CD8-positive, alpha-beta memory T cell (primary cell): ENCODE measurements at places on chromosomes 6 and 20.
A peak's percentile ranks its signal among the peaks of the same experiment; 100 is the strongest.

DNA sequence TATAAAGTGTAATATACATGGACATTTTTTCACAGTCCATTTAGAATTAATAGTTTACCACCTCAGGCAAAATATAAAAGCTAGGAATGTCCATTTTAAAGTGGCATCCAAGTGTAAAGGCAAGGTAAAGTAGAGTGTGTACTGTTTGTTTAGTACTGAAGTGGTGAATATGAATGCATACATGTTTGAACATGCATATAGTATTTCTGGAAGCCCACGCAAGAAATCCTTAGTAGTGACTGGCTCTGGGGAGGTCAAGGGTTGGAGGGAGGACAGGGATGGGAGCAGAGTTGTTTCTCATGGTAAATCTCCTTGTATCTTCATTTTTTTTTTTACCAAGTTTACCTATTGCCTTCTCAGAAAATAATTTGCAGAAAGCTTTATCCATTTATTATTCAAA, 129.2 kb downstream of the UNC5CL start:
- no peak for DNase-seq

- DNase-seq, result no peak
These were observed 69.3 kb upstream of the EYS start for GRCh38 chr6:65776332-65776731.

- no peak for DNase-seq
These were observed 5.3 kb downstream of the HLA-B start for GRCh38 chr6:31351401-31352309.

DNA sequence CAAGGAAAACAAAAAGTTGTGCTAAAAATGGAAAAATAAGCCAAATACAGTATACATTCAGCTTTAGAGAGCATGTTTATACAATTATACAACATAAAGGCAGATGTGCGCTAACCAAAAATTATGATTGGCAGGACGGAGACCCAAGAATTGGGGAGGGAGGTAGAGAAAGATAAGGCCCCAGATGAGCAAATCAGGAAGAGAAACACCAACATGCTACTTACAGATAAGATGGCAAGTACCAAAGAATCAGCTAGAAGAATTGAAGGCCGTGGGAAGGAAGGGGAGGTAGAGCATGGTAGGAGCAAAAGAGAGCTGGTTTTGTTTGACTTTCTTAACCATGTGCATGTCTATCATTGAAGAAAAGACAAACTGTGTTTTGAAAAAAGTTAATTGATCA, 45.4 kb downstream of the PRND start:
- no peak for DNase-seq

GRCh38 chr20:37205794-37206193, 26.4 kb upstream of the MROH8 start:
- no peak for DNase-seq

DNA sequence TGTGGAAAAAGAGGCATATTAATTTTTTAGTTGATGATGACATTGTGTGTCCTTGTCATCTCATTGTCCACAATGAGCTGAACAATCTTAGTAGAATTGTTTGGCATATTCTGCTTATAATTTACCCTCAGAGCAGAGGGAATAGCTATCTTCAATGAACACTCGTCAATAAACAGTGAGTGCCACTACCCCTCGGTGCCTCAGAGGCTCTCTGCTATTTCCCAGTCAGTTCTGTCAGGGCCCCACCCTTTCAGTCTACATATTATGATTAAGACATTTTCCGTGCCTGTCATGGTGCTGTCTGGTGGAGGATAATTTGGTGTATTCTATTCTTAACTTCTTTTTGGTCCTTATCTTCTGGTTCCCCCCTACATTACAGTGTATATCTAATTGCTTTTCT, 31.2 kb downstream of the NUS1 start:
- no peak for DNase-seq

DNA sequence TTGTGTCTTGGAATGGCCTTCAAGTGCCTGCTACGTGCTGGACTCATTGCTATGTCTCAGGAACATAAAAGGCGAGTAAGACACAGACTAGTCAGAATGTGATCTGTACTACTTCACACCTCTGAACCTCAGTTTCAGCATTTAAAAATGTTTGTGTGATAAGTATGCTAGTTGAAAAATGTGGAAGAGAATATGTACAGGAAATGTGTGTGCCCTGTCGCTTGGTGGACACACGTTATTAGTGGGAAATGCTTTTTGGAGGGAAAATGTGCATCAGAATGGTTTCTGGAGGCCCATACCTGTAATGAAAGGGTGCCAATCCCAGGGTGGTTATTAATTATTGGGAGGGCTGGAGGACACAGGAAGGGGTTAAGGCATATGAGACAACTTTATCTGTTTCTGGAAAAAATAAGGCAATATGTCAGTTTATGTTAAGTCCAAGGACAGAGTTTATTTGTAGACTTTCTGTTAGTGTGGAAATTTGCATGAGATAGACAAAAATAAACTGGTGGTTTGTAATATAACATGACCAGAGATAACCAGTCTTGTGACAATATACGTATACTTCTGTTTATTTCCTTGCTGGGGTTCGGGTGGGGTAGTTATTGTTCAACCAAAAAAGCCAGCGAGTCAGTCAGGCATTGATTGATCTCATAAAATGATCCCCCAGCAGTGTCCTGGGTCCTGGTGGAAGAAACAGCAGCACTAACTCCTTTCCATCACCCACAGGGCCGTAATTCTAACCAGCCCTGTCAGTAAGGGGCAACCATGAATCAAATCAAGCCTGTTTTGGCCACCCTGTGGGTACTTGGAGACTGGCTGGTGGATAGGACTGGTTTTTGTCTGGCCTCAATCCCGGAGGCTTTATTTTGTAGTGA, 117.9 kb downstream of the JARID2 start:
- no peak for DNase-seq

GRCh38 chr6:13384506-13384905, 56.2 kb upstream of the TBC1D7 start:
- no peak for DNase-seq

DNA sequence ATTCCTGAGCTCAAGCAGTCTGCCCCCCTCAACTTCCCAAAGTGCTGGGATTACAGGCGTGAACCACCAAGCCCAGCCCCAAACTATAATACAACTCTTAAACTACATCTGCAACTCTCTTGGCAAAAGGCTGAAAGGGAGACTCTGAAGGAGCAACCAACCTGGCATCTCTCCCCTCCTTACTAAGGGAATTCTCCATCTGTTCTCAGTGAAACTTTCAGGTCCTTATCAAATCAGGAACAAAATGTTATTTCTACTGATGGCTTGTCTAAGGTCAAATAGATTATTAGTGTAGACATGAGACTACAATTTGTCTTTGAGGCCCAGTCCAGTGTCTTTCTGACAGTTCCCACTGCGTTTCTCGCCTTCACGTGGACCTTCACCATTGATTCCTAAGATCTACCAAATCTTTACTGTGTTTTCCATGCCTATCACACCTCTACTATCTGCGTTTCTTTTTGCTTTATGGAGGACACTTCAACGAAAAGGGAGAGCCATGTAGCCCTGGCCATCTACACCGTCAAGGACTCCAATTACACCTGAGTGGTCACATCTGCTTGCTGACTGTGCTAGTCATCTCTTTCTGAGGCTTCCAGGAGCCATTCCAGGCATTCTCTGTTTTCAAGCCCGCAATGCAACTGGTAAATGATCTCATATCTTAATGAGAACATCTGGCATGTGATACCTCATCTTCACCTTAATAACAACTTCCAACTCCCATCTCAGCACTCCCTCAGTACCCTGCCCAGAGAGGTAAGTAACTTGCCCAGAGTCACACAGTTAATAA, 405.7 kb upstream of the CITED2 start:
- DNase-seq, result no peak

DNA sequence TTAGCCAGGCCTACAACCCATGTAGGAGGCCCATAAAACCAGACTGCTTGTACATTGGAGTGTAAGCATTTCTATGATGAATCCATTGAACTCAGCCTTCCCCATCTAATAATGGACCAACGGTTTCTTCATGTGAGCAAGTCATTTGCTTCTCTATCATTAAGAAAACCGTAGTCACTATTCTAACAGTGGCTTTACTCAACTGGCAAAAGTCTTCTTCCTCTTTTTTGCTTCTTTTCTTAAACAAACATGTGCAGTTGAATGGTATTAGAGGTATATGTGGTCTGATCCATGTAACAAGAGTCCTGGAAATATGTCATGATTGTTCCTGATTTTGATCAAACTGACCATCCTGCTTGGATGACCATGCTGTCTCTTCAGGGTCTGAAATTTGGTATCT, 132.4 kb upstream of the STXBP5 start:
- DNase-seq, result no peak

DNA sequence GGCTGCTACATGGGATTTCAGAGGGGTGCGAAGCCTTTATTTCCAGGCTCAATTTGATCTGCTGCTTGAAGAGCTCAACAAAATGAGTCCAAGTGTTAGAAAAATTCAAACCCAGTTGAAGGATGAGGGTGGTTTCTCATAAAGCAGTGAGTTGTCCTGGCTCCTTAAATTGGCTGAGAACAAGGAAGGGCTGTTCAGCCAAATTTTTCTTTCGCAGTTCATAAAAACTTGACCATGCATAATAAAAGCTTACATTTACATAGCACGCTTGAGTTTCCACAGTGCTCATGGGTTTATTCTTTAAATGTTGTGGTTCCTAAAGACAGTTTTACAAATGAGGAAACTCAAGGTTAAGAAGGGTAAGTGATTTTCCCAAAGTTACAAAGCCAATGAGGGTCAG, 174.4 kb upstream of the FOXA2 start:
- DNase-seq, result no peak

GRCh38 chr6:54299542-54300269, 8.5 kb upstream of the TINAG start:
- no peak for DNase-seq

- no peak for DNase-seq
These were observed 221.5 kb downstream of the PREX1 start for GRCh38 chr20:48606172-48606840.

GRCh38 chr20:59395729-59396128, 95.3 kb downstream of the EDN3 start:
- DNase-seq, result no peak

GRCh38 chr6:1697688-1698351, 88.1 kb downstream of the FOXC1 start:
- no peak for DNase-seq

GRCh38 chr6:36118550-36119107, 11.7 kb upstream of the MAPK13 start:
- DNase-seq, result peak; percentile 59

- DNase-seq, result no peak
These were observed 128.8 kb upstream of the PDE7B start for GRCh38 chr6:135722679-135723078.

DNA sequence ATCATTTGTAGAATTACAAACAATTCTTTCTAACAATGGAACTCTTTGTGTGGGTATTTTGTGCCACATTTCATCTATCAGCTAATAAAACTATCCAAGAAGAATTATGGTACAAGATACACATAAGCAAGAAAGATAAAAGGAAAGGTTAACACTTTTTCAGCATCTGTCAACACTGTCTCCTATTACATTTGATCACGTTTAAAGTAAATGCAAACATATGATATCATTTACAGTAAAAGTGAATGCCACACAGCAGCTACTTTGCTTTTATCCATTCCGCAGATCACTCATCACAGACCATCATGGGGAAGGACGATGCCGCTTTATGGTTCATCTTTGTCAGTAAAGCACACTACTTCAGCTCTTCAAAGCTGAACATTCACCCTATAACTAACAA, 456.4 kb upstream of the MANEA start:
- no peak for DNase-seq

- no peak for DNase-seq
These were observed 353.5 kb downstream of the SMOC2 start for GRCh38 chr6:168794491-168794890.

DNA sequence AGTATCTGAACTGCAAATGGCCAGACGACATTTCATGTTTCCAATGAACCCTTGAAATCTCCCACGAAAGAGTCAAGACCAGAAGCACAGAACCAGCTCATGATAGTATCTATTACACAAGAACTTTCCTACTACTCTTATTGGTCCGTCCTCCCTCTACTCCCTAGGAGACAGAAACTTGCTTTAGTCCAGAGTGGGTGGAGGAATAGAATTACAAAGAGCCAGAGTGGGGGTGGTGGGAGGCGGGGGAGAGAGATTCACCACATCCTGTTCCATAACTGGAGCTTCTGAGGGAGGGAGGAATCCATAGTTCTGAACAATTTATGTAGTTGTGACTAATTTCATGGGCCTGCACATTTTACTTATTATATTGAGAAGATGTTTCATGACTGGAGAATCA, 18.5 kb upstream of the WFDC10A start:
- DNase-seq, result no peak

DNA sequence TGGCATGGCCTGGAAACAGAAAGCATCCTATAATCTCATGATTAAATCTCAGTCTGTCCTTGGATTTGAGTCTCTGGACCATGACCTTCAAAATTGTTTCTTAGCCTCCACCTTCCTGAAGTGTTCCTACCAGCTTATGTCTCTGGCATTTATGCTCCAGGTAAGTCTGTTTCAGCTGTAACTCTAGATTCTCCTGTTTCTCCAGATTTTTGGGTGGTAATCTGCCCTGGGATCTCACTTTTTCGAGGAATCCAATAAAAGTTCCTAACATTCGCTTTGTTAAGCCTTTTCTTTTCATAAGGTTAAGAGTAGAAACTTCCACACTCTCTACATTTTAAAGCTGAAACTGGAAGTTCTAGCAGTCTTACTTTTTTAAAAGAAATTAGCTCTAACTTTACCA, 318.5 kb downstream of the C6orf118 start:
- DNase-seq, result no peak

DNA sequence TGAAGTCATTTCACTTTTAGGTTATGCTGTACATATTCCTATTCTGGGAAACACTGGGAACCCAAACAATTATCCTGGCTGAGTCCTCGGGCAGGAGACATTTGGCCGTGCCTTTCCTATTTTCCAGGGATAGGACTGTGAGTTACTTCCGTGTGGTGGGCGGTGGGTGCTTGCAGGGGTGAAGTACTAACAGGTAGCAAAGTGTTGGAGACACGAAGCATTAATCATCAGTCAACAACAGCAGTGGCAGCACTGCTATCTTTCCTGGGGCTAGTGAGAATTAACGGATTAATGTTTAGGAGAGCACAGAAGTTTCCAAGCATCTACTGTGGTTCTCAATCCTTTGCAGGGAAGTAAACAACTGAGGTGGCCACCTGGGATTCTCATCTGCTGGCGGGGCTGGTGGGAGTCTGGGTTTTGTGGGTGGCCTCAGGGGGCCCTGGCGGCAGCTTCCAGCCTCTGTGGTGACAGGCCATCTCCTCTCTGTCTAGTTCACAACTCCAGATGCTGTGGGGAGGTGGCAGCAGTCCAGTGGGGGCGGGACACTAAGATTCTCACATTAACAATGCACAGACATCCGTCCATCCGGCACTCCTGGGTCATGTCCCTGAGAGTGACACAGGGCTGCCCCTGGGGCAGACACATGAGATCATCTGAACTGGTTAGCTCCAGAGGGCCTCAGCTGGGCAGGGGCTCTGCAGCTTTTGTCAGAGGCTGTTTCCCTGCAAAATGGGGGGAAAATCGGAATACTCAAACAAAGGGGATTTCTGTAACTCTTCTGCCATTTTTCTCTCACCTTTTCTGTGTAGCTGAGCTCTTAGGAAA, 90.9 kb downstream of the GJA10 start:
- no peak for DNase-seq

GRCh38 chr6:127134136-127134535, 15.7 kb downstream of the RSPO3 start:
- no peak for DNase-seq
